ENCODE measurements at places on chromosomes 13 and 19.

DNA sequence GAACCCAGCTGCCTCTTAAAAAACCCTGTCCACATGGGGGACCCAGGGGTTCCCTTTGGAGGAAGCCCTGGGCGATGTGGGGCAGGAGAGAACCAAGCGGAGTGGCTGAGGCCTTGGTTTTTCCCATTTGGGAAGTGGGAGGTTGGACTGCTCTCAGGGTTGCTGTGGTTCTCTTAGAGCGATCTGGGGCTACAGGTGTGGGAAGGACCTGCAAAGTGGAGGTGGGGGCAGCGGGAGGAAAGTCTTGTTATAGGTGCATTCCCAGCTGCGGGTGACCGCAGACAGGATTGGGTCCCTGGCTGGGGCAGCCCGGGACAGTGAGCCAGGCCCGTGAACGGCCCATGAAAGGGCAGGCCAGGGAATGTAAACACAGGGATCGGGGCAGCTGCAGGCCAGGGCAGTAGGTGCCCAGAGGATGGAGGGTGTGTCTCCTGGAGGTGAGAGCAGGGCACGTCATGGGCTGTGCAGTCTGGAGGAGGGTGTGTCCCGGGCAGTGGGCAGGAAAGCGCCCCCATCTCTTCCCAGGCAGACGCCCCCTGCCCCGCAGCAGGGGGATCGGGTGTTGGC lies 814 bp downstream of the SLC25A23 start:
- no peak for DNase-seq

- DNase-seq = no peak
Measured at GRCh38 chr19:12596927-12597548, 13.6 kb downstream of the ZNF490 start.

- no peak for DNase-seq
Measured at GRCh38 chr13:95708391-95708774, 31.4 kb downstream of the DNAJC3 start.

DNA sequence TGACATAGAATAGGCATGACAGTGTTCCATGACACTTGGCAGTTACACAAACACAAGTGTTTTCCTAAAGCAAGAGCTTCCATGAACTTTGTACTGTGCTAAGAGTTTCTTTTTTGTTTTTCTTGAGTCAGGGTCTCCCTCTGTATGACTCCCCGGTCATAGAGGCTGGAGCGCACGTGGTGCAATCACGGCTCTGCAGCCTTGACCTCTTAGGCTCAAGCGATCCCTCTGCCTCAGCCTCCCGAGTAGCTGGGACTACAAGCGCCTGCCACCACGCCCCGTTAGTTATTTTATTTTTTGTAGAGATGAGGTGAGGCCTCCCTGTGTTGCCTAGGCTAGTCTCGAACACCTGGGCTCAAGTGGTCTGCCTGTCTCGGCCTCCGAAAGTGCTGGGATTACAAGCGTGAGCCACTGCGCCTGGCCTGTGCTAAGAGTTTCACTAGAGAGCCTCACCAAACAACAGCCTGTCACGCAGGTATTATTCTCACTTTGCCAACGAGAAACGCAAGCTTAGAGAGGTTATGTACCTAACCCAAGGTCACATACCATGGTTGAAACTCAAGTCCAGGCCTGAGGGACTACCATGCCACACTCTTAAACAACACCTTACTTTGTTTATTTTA lies 355.9 kb downstream of the KLF12 start:
- no peak for DNase-seq

DNA sequence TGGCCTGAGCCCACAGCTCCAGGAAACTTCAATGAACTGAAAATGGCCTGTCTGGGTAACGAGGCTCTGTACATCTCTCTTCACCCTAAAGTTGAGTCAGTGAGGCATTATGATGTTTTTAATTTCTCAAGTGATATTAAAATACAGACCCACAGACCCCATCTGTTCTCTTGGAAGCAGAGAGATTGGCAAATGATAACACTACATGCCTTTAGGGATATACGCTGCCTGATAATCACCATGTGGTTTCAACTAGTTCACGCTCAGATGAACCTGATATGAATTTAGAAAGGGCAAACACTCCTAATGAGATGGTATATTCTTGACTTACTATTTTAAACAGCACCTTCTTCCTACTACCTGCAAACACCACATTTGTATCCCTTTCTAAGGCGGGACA lies 127.5 kb downstream of the RFC3 start:
- no peak for DNase-seq

GRCh38 chr13:44792096-44792495 lies 197.2 kb downstream of the NUFIP1 start:
- DNase-seq = no peak

GRCh38 chr13:29438769-29439168 lies 156.7 kb downstream of the SLC7A1 start:
- no peak for DNase-seq

DNA sequence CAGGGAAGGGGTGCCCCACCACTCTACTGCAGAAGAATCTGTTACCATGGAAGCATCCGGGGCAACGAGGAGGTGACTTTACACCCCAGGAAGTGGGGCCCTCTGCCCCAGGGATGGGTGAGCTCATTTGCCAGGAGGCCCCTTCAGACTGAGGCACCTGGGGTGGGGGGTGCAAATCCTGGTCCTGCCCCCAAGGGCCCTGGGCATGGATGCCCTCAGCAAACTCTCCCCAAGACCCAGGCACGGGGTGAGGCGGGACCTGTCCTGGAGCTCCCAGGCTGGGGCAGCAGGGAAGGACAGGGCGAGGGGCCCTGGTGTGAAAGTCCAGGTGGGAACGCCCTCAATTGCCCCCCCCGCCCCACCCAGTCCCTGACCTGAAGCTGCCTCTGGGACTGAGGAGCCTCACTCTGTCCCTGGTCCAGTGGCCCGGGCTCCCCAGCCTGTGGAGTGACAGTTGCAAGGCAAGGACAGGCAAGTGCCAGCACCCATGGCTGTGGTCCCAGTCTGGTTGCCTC lies 52.5 kb downstream of the C1QTNF9 start:
- DNase-seq = no peak

GRCh38 chr19:8396563-8397203 lies 6.5 kb downstream of the RAB11B start:
- peak; percentile 78 for DNase-seq

DNA sequence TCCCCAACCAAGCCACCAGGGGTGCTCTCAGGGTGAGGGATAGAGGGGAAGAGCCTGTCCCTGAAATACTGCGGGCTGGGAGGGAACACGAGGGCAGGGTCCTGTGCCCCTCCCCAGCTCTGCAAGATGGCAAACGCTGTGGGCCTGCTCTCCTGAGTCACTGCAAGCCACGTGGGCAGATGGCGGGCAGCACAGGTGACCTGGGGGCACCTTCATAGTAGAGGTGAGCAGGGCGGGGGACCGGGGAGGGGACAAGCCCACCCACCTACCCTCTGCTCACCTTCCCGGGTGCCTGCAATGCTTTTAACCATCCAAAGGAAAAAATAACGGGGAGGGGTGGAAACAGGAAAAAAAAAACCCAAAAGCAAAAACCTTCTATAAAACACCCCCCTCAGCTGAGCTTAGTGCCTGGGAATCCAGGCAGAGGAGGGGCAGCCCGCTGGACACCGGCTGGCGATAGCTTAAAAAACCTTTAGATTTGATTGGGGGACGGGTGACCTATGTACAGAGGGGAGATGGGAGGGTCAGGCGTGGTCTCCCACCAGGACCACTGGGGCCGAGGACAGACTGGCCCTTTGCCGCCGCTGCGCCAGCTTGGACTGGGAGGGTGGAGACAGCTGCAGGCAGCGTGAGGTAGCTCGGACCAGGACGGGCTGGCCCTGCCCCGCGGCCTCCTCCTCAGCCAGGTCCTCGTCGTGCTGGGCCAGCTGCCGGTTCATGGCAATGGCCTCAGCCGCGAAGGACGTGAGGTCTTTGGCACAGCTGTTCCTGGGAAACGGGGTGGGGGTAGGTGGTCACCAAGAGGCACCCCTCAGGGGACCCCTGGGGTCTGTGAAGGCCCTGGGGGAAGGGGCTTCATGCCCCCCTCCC lies 11.7 kb downstream of the MKNK2 start:
- no peak for DNase-seq

DNA sequence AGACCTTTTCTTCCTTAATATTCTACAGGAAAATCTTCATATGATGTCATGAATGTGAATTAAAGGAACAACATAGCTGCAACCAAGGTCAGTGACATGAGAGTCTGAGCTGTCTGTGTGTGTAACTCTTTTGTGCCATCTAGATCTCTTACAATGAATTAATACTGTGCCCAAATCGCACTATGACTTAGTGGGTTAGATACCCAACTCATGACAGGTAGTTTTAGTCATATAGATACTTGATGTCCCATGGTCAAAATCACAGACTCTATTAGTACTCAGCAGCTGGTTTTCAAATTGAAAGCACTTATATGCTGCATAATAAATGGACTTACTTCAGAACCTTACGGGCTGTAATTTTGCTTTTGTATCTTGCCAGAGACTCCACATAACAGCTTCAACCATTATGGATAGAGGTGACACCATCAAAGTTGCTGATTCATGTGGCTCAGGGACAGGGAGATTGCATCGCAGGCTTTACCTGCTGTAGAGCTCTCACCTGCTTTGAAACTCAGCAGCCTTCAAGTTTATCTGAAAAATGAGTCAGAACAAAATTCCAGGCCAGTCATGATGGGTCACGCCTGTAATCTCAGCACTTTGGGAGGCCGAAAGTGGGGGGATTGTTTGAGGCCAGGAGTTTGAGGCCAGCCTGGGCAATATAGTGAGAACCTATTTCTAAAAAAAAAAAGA lies 12.3 kb upstream of the ZNF283 start:
- DNase-seq = no peak

DNA sequence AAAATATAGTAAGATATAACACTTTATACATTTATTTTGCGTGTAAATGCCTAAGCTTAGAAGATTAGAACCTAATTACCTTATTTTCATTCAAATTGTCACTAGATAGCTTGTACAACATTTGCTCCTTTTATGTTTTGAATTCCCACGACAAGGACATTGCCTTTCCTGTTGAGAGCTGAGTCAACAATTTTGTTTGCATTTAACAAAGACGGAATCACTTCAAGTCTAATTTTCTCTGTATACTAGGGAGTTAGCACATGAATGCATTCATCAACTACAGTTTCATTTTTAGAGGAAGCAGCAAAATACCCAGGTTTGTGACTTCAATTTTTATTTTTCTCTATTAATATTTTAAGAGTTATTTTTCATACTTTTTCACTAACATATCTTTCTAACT lies 48.7 kb upstream of the PCCA start:
- no peak for DNase-seq

- DNase-seq = no peak
Measured at GRCh38 chr13:31980830-31981229, 50.7 kb upstream of the FRY start.

GRCh38 chr13:45422731-45423292 lies 4.6 kb upstream of the SLC25A30 start:
- no peak for DNase-seq

DNA sequence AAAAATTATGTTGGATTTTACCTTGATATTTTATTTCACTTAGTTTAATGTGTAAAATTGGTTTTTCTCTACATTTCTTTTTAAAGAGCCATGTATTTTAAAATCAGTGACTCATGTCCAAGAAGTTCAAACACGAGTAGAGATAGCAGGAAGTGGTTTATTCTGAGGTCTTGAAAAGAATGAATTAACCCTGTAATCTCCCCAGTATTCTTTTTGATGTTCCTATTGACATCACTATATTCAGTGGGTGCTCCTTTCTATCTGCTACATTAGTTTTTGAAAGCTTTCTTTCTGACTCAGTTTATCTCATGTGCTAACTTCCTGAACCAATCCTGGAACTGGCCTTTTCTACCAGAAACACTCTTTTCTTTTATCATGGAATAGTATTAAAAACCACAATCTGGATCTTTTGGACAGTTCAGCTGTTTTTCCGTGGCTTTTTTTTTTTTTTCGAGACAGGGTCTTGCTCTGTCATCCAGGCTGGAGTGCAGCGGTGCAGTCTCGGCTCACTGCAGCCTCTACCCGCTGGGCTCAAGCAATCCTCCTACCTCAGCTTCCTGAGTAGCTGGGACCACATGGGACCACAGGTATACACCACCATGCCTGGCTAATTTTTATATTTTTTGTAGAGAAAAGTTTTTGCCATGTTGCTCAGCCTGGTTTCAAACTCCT lies 114.9 kb downstream of the PCCA start:
- peak; percentile 55 for DNase-seq

DNA sequence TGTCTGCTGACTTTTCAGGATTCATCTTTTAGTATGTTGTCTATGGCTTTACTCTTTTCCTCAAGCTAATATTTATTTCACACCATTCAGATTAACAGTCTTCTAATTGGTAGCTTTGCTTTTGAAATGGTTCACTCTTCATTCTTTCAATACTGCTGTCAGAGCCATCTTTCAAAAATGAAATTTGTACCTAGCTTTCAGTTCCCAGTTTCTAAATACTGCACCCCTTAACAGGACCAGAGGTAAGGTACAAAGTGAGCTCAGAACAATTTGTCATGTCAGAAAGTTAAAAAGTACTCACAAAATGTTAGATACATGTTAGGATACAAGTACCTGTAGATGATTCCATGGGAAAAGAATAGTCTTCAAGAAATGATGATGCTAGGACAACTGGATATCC lies 83.0 kb downstream of the FNDC3A start:
- DNase-seq = no peak

DNA sequence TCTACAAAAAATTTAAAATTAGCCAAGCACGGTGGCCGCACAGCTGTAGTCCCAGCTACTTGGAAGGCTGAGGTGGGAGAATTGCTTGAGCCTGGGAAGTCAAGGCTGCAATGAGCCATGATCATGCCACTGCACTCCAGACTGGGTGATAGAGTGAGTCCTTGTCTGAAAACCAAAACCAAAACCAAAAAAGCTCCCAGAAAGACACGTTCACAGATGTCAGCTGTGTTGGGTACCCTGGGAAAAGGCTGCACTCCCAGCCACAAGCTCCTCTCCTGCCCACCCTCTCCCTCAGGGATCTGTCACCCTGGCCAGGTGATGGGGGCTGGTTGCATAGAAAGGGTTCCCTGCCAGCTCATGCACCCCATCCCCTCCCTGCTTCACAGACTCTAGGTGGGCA lies 53.3 kb downstream of the RNF6 start:
- DNase-seq = no peak

DNA sequence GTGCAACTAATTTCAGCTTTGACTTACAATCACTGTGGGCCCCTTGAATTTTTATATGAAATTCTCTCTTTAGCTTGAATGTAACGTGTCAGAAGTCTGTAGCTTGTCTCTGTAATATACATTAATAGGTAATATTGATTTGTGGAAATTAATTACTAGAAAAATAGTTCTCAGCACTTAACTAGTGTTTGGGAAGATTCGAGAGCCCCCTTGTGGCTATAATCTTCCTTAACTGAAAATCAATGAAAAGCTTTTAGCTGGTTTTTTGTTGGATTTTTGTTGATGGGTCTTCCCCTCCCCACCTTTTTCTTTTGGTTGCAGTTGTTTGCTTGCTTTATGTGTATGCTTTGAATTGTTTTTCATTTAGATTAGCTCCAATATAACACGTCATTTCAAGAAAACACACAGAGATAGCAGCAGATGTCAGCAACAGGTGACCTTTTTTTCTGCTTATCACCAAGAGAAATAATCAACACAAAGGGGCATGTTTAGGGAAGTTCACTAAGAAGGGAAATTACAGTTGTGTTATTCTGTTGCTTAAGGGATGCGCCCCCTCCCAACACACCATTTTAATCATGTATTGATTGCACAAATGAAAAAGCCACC lies 176.8 kb downstream of the OXGR1 start:
- DNase-seq = peak; percentile 7

GRCh38 chr13:73325723-73326558 lies 267.1 kb downstream of the KLF5 start:
- no peak for DNase-seq

All from GM03348 (cell line).